SHP77 treated with DMSO at 0.1 percent for 48 hours (cell line): ENCODE measurements at places on chromosomes 2 and 18.

DNA sequence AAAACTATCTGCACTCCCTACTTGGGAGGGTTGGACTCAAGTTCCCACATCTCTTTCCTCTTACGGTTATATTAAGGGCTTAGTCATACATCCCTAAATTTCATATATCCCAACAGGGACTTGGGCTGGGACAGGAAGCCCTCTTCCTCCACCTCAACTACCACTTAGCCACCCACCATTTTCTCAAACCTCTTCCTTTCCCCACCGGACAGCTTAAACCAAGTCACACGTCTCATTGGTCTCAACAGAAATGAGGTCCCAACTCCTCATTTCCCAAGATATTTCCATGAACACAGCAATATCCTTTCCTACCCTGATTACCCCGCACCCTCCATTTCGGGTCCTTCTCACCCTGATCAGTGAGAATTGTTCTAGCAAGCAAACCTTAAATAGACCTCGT lies 736 bp downstream of the ZSCAN30 start:
- no peak for DNase-seq

DNA sequence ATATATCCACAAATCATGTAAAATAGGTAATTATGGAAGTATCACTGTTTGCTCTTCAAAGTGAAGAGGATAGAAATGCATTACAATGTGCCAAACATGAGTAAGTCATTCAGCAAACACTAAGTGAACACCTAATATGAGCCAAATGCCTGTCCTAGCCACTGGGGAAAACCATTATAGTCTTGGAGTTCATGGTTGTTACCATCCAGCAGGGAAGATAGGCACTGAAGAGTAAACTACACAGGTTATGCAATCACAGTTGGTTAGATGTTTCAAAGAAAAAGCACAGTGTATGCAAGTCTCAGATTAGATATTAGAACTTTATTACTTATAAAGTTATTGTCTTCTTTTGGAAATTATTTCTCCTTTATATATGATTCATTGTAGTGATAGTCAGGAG lies 3.9 kb upstream of the SERPINB2 start:
- no peak for DNase-seq

GRCh38 chr2:27954221-27954673 lies 63.7 kb downstream of the BABAM2 start:
- no peak for DNase-seq

- no peak for DNase-seq
These were observed 21.6 kb downstream of the CRIM1 start for GRCh38 chr2:36376992-36377738.

DNA sequence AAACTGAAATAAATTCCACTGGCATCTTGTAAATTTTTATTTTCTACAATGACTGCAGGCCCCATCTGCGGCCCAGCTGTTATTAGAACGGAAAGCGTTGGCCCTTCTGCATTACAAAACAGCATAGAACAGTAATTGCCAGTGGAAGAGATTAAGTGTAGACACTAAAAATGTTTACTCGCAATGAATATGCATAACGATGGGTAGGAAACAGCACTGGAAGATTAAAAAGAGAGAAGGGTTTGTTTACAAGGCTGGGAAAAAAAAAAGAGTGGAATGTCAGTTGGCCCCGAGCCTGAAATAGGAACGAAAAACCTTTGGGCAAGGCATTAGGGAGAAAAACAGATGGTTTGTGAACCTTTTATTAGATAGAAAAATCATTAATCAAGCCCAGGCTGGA lies 275.9 kb upstream of the TCF4 start:
- DNase-seq, result no peak

DNA sequence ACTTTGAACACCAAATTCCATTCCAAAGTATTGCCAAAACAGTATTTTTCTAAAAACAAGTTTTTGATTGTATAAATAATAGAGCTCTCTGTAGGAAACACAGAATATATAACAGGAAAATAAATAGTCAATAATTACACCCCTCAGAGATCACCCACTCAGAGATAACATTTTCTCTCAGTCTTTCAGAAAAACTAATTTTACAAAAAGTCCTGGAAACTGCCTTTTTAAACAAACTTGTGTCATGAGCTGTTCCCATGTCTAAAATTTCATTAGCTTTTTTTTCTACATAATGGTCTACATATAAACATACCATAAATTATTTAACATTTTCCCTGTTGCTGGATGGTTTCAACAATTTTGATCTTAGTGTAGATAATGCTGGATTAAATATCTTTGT lies 1.2 kb upstream of the WDSUB1 start:
- no peak for DNase-seq

DNA sequence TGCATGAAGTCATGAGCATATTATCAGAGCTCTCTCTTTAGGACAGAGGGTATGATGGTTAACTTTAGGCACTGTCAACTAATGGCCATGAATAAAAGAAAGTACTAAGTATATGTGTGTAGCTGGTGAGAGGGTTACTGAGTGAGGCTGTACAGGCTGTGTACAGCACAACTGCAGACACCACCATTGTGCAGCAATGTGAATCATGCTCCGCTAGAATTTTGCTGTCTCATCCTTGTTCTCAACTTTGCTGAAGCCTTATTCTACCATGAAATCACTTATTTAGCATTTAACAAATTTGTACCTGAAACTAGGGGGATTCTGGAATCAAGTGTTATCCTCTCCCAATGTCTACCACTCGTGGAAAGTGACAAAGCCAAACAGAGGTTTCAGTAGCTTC lies 414.9 kb downstream of the PLCL1 start:
- no peak for DNase-seq

DNA sequence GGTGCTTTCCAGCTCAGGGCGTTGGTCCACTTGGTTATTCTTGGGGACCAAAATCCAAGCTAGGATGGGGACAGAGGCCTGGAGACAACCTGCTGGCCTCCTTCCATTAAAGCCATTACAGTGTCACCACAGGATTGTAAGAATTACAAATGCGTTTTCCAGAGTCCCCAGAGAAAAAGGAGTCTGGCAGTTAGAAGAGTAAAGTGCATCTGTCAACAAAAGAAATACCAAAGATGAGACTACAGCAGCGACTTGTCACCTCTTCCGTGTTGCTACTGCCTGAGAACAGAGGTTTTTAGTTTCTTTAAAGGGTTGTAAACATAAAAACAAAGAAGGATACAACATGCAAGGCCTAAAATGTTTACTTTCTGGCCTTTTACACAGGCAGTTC lies 235.7 kb downstream of the AGAP1 start:
- no peak for DNase-seq

DNA sequence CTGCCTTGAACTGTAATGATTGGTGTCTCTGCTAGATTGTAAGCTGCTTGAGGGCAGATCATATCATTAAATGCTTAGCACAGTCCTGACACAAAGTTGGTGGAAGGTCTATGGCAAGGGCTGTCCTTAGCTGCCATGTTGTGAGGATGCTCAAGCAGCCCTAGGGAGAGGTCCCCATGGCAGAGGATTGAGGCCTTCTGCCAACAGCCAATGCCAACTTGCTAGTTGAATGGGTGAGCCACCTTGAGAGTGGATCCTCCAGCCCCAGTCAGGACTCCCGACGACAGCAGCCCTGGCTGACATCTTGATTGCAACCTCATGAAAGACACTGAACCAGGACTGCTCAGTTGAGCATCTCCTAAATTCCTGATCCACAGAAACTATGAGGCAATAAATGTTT lies 115.3 kb upstream of the SMAD2 start:
- DNase-seq, result no peak

GRCh38 chr18:44736664-44737380 lies 56.1 kb downstream of the SETBP1 start:
- DNase-seq, result no peak

- no peak for DNase-seq
These were observed 357.6 kb upstream of the CWC22 start for GRCh38 chr2:180364719-180365118.
